ENCODE measurements at places on chromosomes 1 and 21.
A peak's percentile ranks its signal among the peaks of the same experiment; 100 is the strongest.

DNA sequence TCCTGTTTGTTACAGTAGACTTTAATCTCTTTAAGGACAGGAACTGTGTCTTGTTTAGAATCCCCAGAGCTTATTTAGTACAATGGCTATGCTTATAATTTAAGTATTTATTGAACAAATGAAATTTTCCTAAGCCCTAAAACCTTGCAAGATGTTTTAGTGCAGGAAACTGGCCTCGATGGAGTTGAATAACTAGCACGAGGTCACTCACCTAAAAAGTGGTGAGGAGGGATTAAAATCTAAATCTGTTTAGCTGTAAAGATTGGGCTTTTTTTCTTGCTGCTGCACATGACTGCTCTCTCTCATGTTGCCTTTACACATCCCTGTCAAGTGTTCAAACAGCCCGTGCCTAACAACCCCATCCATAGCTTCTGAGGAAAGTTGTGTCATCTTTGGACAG is 10.2 kb downstream of the NFYC start:
- no peak for DNase-seq

DNA sequence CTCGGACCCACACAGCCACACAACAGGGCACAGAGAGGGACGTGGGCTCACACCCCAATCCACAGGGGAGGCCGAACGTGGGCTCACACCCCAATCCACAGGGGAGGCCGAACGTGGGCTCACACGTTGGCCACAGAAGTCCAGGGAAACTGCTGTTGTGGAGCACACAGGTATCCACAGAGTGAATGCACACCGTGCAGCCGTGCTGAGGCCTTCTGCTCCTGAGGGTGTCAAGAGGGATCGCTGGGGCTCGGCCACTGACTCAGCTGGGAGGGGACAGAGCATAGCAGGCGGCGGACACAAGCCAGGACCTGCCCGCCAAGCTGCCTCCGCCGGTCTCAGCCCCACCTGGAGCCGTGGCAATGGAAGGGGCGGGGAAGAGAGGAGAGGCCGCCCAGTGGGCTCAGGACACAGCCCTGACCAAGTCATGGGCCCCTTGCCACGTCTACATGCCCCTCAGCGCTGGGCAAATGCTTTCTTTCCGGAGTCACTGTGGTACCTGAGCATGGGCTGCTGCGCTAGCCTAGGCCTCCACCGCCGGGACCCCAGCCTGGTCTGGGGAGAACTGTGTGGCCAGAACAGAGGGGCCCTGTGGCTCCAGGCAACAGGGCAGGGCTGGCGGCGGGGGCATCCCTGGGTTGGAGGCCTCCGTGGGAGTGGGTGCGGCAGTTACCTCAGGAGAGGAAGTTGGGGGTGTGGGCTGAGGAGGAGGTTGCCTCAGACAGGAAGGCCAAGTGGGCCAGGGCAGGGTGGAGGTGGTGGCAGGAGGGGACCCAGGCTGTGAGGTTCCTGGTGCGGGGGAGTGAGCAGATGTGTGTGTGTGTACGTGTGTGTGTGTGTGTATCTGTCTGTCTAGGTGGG is 1.2 kb downstream of the SYTL1 start:
- DNase-seq: peak; percentile 74

GRCh38 chr1:54129858-54130257 is 22.9 kb downstream of the CDCP2 start:
- no peak for DNase-seq

DNA sequence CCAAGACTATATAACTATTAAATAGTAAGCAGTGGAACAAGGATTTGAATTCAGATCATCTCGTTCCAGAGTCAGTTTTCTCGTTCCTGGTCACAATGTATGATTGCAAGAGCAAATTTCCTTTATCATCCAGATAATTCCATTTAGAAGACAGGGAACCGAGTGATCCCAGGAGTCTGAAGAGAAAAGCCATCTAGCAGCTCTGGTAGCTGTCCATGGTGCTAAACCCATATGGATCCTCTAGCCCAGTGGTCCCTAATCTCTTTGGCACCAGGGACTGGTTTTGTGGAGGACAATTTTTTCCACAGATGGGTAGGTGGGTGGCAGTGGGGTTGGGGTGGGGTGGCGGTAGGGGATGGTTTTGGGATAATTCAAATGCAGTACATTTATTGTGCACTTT is 229.4 kb downstream of the PTPRU start:
- no peak for DNase-seq

DNA sequence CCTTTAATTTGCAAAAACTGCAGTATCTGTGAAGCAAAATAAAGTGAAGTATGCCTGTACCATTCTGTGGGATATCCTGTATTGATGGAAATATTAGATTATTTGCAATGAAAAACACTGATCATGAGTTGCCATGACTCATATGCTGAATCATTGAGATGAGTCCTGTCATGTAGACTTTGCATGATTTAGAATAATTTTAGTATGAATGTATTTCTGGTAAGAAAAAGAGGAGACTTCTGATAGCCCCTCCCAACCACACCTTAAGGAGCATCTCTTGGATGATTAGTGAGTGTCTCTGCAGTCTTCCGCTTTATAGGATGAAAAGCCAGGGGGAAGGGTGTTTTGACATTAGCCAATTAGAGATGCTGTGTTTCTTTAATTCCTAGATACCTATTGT is 55.2 kb upstream of the PTGS2 start:
- no peak for DNase-seq

GRCh38 chr1:30650038-30650967 is 73.1 kb downstream of the MATN1 start:
- no peak for DNase-seq

DNA sequence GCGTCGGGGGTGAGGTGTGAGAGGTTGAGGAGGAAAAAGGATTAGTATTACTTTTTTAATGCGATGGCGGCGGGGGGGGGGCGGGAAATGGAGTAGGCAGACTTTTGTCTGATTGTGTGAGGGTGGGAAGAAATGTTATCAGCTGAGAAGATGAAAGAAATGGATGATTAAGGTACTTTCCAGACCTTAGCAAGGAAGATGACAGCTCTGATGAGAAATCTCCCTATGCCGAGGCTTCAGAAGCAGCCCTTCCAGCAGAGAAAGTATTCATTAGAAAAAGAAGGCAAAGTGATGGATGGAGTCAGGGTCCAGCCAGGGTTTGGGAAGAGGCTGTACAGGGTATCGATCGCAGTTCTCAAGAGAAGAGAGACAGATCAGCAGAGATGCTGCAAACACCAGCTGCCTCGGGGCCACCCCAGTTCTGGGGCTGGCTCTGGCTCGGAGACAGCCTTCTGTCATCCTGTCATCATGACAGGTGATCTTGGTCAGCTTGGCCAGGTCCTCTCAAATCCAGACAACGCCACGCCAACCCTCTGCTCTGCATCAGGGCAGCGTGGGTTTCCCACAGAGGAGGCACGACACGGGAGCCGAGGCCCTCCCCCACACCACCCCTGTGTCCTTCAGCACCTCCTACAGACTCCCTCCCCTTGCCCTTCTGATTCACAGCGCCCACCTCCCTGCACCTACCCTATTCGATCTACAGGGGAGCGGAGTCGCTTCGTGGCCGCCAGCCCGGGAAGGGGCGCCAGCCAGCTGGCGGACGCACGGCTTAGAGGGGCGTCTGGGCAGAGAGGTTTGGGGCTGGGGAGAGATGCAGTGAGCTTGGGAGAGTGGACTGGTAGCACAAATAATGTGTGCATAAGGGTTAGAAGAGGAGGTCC is 674 bp upstream of the ATXN7L2 start:
- DNase-seq: peak; percentile 37

DNA sequence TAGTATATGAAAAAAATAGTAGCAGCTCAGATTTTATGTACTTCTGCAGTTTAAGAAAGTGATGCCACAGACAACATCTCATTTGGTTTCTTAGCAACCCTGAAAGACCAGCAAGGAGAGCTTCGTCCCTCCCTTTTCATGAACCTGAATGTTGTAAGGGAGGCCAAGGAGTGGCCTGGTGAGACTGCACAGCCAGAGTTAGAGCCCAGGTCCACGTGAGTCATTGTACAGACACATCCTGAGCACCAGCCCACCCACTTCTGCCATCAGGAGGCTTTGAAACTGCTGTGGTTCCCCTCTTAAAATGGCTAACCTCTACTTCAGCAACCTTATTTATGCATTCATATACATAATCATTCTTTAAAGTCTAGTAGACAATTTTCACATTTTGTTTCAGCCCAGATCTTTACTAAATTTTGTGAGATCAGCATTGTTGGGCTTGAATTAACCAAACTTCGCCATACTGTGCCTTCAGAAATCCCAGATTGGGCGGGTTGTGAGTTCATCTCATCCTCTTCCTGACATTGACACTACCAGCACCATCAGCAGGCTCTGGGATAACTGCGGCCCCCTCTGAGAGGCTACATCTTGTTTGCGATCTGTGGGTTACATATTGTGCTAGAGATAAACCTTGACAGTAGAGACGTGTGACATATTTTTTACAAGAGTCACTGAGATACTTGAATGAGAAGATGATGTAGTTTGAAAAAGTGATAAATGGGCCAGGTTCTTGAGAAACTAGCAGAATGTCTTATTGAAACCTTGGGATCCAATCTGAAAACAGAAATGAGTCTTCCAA is 106.7 kb downstream of the CAMTA1 start:
- DNase-seq: no peak

DNA sequence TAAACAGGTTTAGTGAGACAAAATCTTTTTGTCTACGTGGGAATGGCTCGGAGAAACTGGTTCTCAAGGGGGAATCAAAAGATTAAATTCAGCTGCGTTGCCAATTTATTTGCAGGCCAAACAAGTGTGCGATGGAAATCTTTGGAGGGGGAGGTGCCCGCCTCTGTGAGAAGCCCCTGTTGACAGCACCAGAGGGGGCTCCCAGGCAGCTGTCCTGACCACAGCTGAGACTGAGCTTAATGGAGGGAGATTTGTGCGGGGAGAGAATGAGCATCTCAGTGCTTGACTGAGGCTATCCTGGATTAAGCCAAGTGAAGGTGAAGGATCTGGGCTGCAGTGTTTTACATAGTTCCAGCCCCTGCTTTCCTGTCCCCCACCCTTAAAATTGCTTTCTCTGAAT is 169.7 kb downstream of the ATG4C start:
- no peak for DNase-seq

DNA sequence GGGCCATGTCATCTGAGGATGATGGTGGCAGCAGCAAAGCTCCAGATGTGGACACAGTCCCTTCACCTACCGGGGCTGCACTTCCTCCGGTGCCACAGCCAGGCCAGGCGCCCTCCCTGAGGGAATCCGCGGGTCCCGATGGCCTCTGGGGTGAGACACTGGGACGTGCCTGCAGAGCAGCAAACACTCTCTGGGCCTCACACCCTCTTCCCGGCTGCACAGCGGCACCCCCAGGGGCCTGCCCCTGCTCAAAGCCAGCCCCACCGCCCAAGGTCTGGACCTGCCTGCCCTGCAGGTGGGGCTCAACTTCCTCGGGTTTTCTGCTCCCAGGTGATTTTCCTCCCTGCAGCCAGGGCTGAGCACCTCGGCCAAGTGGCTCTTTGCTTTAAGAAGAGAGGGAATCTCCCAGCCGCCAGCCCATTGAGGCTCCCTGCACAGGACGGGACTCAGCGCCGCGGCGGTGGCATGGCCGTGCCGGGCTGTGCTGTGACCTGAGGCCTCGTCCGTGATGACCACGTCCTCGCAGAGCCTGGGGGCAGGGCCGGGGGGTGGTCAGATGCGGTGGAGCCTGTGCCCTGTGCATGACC is 21.3 kb upstream of the COL18A1 start:
- DNase-seq: no peak

- no peak for DNase-seq
Observed at GRCh38 chr1:33364565-33364918, 43.6 kb upstream of the A3GALT2 start.

DNA sequence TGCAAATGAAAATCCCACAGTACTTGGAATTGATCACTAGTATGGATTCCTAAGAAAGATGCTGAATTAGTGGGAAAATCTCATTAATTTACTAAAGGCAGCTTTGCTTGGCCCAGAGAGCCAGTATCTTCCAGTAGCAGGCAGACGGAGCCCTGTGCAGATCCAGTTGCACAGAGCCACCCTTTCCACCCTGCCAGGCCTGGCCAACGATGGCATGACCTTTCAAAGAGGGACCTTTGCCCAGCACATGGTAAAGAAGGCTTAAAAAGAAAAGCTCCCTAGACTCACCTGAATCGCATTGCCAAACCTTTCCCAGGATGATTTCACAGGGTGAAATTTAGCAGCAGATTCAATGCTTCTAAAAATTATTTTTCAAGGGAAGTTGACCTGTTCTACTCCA is 170.5 kb upstream of the CAMK1G start:
- no peak for DNase-seq

DNA sequence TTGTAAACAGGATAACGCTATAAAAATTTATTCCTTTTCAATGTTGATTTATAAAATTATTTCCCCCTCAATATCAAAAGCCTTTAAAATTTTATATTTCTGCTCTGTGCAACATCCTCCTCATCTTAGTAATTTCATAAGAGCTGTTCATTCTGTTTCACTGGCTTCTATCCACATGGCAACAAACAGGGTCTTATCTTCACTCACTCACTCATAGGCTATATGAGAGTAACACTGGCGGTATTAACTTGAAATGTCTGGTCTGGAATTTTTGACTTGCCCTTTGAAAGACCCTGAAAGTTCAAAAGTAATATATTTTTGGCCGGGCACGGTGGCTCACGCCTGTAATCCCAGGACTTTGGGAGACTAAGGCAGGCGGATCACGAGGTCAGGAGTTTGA is 77.4 kb upstream of the KRTAP11-1 start:
- no peak for DNase-seq

DNA sequence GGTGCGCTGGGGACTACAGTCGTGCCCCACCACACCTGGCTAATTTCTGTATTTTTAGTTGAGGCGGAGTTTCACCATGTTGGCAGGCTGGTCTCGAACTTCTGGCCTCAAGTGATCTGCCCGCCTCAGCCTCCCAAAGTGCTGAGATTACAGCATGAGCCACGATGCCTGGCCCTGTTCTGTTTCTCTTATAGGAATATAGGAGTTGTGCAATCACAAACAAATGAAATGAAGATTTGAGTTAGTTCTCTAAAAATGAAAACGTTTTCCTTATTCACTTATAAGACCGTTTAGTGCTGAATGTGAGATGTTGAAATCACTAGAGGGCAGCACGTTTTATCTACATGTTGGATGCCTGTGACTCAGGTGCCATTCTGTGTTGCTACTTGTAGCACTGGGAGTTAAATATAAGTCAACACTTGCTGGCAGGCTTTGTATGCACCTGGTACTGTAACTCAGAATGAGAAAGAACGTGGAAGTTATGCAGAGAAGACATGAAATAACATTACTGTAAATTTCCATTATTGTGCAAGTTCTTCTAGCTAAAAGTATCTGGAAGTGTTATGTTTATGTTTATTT is 45.8 kb downstream of the MIGA1 start:
- DNase-seq: no peak

- DNase-seq: no peak
Observed at GRCh38 chr1:7299994-7300393, 471.1 kb upstream of the VAMP3 start.

- DNase-seq: no peak
Observed at GRCh38 chr1:183245357-183245756, 59.3 kb downstream of the LAMC2 start.

GRCh38 chr1:101293461-101294051 is 56.7 kb downstream of the S1PR1 start:
- peak; percentile 67 for DNase-seq

Data from stimulated activated naive CD4-positive, alpha-beta T cell treated with Interleukin-2 at 50 U/mL for 16 hours (primary cell).